ENCODE measurements at places on chromosomes 12 and 14. TPM values are rescaled to one million over a fixed set of nuclear protein-coding genes. Genes with fewer than 3 reads are reported as not detected.

The KRT71 gene
- 0.77 TPM for total RNA-seq

The OAS2 gene
- total RNA-seq: 3.4 TPM

The AICDA gene
- 0.66 TPM for total RNA-seq

The TPH2 gene
- total RNA-seq: not detected

The KERA gene
- total RNA-seq: 52.3 TPM

The TEAD4 gene
- total RNA-seq: 3.2 TPM

All from camera-type eye (tissue), 1 donor.